ENCODE measurements at places on chromosomes 7 and 10.

GRCh38 chr7:16762177-16762576 is 8.6 kb downstream of the TSPAN13 start:
- no peak for DNase-seq

DNA sequence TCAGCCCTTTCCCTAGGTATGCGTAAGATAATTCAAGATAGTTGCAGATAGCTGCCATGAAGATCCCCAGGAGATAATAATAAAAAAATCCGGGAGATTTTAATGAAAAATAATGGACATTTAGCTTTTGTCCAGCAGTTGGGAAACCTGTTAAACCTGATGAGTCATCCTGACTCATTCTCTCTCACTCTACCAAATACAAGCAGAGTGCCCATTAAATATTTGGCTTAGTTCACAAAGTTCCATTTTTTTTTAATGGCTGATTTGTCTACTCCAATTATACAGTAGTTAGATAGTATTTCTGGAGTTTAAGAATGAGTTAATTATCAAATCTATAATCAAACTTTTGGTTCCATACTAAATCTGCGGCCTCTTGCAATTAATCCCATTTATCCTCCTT is 2.1 kb upstream of the SHTN1 start:
- DNase-seq = peak; percentile 37

DNA sequence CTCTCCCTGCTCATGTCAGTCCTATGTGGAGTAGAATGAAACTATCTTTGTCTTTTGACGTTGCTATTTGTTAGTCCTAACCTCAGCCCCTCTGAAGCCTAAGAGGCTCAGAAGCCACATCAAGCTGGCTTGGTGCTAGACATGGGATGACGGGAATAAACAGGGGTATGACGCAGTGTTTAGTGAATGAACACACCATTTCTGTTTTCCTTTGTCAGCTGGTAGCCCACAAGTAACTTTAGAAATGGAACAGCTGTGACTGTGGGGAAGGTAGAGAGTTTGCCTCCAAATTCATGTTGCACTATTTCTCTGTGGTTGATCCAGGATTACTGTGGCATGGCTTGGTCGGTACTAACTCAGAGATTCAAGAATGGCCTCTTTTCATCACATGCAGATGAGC is 31.3 kb downstream of the COX15 start:
- no peak for DNase-seq

DNA sequence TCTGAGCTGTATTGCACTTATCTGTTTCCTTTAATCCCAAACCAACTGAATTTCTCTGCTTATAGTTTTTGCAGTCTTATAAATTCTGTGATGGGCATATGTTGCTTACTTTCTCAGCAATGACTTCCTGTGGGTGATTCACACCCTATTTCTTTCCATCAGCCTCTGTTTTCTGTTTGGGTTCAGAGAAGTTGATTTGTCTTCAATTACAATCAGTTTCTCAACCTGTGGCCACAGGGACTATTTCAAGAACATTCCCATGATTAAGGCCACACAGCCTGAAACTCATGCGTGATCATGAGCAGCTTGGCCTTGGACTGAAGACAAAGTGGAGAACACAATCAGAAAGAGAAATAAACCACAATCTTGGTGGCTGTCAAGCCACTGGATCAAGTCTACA is 1174.6 kb upstream of the C7orf33 start:
- no peak for DNase-seq

GRCh38 chr7:88111140-88111743 is 108.6 kb downstream of the SRI start:
- DNase-seq = peak; percentile 62

DNA sequence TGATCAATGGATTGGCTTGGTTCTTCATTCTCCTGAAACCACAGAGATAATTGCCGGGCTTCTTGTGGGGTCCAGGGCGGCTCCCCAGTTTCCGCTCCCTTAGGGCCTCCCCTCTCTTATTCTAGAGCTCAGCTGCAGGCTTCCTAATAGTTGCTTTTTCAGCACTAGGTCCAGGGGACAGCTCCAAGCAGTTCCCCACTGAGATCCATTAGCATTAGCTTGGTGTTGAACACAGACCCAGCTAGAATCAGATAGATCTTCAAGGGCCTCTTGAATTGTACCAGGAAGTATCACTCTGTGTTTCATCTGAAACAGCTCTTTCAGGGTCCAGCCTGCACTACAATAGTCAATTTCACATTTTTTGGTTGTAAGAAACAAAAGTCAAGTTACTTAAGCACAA is 238.7 kb downstream of the SEC23IP start:
- no peak for DNase-seq

All from suppressor macrophage treated with lipopolysaccharide for 1 hour (primary cell).